Umbilical cord (tissue), 2 donors: ENCODE measurements at places on chromosomes 4 and X.

DNA sequence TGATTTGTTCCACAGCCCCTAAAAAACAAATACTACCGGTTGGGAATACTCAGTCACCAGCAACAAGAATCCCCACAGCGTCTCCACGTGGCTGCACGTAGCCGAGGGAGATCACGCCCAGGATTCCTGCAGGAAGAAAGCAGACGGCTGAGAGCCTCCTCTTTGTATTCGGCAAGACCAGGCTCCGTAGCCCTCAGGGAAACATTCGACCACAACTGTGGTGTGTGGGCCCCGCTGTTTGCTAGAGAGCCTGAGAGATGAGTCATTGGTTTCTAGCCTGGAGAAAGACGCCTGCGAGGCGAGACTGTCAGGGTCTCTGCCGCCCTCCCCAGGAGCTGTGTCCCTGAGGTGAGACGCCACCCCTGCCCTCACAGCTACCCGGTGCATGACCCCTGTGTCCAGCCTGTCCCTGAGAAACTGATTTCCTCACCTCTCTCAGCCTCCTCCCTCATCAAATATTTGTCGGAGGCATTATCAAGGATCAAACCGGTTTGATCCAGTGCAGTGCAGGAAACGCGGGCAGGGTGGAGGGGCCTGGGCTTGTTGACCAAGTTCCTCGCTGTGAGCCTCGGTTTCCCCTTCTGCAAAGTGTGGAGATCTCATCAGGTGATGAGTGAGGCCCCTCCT, 4.7 kb upstream of the S100P start:
- DNase-seq = peak; percentile 92

DNA sequence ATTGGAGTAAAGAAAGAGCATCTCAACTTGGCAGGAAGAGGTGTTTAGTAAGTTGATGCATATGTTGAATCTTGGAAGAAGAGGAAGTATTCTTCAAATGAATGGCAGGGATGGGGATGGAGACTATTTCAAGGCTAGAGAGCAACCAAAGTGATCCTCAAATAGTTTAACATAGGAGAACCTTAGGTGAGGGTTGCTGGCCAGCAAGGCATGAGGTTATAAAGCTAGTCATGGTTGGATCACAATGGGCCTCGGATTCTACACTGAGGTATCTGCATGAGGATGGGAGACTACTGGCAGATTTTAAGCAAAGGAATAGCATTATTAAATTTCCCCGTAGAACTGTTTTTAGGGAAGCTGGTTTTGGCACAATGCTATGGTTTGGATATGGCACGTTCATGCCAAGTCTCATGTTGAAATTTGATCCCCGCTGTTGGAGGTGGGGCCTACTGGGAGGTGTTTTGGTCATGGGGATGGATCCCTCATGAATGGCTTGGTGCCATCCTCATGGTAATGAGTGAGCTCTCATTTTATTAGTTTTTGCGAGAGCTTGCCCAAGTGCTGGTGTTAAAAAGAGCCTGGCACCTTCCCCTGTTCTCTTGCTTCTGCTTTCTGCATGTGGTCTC, 41.9 kb upstream of the ETNPPL start:
- no peak for DNase-seq

GRCh38 chr4:78722320-78722719, 53.8 kb upstream of the BMP2K start:
- DNase-seq = peak; percentile 8

- peak; percentile 84 for DNase-seq
These were observed 55.5 kb downstream of the PJA1 start for GRCh38 chrX:69109706-69110105.

- peak; percentile 46 for DNase-seq
These were observed 636.3 kb upstream of the FTHL17 start for GRCh38 chrX:31708116-31708515.

GRCh38 chr4:137471461-137471860, 60.8 kb downstream of the PCDH18 start:
- DNase-seq = no peak

DNA sequence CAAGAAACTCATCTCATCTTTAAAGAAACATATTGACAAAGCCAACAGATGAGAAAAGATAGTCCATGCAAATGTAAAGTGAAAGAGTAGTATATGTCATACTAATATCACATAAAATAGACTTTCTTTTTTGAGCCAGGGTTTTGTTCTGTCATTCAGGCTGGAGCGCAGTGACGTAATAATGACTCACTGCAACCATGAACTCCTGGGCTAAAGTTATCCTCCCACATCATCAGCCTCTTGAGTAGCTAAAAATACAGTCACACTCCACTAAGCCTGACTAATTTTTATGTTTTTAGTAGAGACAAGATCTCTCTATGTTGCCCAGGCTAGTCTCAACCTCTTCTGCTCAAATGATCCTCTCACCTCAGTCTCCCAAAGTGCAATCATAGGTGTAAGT, 51.8 kb upstream of the TRAM1L1 start:
- no peak for DNase-seq

DNA sequence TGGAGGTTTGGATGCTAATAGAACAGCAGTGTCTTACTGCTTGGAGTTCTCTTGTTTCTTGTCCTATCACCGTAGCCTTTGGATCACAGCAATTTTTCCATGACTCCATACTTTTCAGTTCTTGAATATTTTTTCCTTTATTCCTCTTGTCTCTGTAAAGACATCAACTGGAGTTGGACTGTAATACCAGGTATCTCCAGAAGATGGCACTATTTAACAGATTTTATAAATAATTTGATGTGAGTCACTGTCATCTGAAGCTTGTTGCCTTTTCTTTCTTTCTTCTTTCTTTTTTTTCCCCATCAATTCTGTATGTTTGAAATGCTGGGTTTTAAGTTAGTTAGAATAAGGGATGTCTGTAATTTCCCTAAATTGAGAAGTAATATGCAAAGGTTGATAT, 24.1 kb downstream of the HPRT1 start:
- peak; percentile 55 for DNase-seq

GRCh38 chr4:926538-926937, 5.6 kb downstream of the GAK start:
- no peak for DNase-seq

DNA sequence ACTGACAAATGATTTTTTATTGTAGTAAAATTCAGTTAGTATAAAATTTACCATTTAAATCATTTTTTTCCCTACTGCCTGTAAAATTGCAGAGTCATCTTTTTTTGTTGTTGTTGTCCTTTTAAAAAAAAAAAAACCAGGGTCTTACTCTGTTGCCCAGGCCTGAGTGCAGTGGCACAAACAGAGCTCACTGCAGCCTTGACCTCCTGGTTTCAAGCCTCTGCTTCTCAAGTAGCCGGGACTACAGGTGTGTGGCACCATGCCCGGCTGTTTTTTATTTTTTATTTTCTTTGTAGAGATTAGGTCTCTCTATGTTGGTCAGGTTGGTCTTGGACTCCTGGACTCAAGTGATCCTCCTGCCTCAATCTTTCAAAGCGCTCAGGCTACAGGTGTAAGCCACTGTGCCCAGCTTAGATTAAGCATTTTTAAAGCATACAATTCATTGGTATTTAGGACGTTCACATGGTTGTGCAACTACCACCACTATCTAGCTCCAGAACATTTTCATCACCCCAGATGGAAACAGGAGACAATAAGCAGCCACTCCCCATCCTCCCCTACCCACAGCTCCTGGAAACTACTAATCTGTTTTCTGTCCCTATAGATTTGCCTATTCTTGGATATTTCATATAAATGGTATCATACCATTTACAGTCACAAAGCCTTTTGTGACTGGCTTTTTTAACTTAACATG, 59.7 kb upstream of the PGRMC2 start:
- DNase-seq = no peak

DNA sequence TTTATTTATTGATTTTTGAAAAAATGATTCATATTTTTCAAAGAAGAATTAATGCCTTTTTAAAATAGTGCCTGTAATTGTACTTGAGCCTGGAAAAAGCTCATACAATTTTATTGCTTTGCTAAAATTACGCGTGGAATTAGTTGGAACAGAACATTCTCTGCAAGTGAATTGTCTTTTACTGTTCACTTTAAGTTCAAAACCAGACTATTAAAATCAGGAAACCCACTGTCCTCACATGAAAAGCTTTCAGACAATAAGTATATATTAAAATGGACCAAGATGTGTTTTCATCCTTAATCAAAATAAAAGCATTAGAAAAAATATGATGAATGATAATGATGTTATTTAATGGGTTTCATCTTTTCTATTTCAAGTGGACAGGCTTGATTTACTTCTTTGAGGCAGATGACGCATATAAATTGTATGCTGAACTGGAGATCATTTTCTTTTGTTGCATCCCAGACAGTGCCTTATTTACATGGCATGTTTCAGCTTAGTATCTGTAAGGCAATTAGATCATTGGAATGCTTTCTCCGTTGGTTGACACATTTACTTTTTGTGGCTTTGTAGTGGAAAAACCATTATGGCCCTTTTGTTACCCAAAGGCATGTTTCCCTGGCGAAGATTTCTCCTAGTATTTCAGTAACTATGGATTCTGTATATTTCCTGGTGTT, 299.0 kb upstream of the MAGEC2 start:
- DNase-seq = no peak

GRCh38 chrX:154370300-154371016, 4.0 kb downstream of the FLNA start:
- DNase-seq = no peak

- DNase-seq = peak; percentile 5
These were observed 147.7 kb downstream of the SH3KBP1 start for GRCh38 chrX:19739683-19740082.
